ENCODE measurements at places on chromosomes 7 and 10.

- no peak for DNase-seq
These were observed 111.8 kb downstream of the JAZF1 start for GRCh38 chr7:28068811-28069216.

DNA sequence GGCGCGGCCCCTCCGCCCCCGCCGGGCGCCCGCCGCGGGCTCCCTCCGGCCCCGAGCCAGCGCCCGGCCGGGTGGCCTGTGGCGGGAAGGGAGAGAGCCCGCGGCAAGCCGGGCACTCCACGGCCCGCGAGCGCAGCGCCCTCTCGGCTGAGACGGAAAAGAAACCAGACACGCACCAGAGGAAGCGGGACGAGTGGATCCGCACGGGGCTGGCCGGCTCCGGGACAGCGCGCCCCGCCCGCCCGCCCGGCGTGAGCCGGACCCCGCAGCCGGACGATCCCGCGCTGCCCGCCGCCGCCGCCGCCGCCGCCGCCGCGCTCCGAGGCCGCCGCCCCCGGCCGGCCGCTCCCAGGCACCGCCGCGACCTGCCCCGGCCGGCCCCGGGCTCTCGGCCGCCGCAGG lies 300 bp downstream of the ARHGAP21 start:
- DNase-seq: no peak

DNA sequence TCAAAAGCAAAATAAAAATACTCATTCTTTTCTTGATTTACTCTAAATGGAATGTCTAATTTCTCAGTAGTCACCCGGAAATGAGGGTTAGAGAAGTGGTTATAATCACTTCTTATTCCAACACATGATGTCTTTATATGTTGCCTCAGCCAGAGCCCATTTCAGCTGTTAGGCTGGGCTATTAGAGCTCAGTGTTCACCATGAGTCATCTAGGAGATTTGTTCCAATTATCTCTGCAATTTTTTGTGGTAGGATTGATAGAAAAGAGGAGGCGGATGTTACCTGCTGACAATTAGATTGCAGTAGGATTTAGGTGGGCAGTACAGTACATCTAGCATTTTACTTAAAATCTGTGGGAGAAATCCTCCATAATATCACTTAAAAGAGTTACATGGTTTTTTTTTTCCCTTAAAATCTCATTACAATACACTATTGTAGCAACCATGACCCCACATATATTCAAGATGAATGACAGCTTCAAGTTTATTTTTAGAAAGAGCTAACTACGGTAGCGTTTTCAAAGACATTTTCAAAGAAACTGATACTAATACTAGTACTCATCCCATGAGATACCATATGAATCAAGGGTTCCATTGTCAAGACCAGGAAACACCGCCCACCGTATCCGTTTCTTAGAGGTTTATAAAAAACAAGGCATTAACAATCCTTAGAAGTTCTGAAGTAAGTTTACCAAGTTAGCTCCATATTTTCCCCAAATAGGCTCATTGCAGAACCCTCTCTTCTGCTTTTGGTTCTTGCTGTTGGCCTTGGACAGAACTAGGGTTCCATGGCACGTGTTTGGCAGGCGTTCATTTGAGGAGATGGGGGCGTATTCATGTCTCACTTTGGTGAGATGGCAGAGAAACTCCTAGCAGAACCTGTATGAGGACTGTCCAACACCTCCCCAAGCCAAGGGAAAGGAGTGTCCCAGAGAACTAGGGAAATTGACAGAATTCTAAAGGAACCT lies 10.4 kb downstream of the CPA2 start:
- DNase-seq: no peak

DNA sequence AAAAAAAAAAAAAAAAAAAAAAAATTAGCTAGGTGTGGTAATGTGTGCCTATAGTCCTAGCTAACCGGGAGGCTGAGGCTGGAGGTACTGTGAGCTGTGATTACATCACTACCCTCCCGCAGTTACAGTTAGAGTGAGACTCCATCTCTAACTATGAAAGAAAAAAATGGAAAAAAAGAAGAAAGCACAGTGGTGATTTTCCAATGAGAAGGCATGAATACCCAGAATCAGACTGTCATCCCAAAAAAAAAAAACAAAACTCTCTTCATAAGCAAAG lies 269.9 kb upstream of the MKLN1 start:
- DNase-seq: no peak

- DNase-seq: no peak
These were observed 289.7 kb downstream of the TCF7L2 start for GRCh38 chr10:113239566-113240350.

GRCh38 chr10:131086511-131086910 lies 225.0 kb downstream of the TCERG1L start:
- no peak for DNase-seq

DNA sequence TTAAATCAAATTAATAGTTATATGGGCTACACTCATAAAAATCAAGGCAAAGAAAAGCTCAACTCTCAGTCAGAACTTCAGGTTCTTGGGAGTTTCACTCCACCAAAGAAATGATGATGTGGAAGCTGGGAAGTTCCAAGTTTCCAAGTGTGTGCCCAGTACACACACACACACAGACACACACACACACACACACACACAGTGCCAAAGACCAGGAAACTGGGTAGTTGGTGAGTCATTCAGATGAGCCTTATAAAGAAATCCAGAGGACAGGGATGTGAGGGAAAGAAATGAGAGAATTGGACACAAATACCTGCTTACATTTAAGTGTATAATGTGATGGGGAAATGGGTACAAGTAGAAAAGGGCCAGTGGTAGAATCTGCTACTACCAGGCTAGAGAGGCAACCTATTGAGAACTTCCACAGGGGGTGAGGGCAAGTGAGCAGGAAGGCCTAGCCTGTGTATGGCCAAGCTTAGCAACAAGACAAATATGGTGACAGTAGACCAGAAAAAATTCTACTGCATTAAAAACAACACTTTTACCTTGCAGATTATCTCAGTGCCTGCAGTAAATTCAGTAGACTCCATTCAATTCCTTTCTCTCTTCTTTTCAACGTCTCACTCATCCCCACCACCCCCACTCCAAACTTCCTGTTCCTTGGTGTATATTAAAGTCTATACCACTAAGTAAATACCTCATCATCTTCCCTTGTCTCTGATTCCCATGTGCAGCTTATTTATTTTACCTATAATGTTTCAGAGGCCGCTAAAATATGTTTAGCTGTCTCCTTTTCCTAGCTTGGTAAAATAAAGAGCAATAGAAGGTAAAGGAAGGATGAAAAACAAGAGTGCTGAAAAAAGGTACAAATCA lies 95.0 kb downstream of the CABCOCO1 start:
- no peak for DNase-seq

DNA sequence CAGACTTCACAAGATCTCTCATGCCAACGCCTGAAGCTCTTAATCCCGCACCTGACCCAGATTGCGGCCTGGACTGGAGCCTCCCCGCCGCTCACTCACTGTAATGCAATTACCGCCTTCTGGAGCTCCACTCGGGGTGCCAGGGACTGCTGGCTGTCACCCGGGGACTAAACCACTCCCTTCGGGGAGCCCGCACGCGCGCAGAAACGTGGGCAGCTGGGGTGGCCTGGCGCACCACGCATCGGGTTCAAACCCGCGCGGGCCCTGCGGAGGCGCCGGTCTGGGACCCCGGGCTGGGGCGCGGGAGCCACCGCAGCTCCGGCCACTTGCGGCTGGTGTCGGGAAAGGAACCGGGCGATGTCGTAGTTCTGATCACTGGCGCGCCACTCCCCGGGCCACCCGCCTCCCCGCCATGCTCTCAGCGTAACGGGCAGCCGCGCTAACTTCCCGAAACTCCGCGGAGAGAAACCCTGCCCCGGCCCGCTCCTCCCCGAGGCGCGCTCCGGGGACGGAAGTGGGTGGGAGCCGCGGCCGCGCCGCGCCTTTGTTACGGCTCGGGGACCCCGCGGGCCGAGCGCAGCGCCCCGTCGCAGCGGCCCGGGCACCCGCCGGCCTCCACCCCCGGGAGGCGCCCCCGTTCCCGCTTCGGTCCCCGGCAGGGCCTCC lies 100.3 kb upstream of the SVIL start:
- DNase-seq: peak; percentile 91

DNA sequence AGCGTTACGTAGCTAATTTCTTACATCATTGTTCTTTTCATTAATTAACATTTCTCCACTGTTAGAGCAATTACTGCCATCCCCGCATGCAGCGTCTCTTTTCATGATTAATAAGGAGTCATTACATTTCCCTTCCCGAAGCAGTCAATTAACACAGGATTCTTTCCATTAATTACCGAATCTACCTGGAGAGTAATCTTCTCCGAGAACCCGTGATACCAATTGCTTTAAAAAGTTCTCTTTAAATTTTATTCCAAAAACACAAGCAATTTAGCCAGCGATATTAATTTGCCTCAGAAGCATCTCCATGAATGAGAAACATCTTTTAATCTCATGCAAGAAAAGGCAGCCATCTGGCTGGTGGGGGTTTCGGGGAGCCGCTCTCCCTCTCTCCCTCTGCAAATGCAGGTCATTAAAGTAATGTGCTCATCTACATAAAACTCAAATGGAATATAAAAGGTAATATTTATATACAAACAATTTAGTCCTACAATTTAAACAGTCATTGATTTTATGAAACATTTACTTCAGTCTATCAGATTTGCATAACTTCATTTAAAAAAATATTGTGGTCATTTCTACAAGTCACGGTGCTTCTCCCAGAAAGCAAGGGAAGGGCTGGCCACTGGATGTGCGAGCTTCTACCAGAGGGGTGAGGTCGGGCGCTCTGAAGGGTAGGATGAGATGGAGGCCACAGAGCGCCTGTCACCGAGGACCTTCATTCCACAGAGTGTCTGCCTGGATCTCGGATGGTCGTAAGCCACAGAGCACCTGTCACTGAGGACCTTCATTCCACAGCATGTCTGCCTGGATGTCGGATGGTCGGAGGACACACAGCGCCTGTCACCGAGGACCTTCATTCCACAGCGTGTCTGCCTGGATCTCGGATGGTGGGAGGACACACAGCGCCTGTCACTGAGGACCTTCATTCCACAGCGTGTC lies 145.0 kb downstream of the WDR37 start:
- no peak for DNase-seq

GRCh38 chr7:87816389-87816788 lies 59.8 kb downstream of the SLC25A40 start:
- no peak for DNase-seq

- DNase-seq: no peak
These were observed 40.4 kb downstream of the CNNM1 start for GRCh38 chr10:99369551-99369950.

- no peak for DNase-seq
These were observed 49.5 kb upstream of the DNAAF5 start for GRCh38 chr7:676972-677385.

DNA sequence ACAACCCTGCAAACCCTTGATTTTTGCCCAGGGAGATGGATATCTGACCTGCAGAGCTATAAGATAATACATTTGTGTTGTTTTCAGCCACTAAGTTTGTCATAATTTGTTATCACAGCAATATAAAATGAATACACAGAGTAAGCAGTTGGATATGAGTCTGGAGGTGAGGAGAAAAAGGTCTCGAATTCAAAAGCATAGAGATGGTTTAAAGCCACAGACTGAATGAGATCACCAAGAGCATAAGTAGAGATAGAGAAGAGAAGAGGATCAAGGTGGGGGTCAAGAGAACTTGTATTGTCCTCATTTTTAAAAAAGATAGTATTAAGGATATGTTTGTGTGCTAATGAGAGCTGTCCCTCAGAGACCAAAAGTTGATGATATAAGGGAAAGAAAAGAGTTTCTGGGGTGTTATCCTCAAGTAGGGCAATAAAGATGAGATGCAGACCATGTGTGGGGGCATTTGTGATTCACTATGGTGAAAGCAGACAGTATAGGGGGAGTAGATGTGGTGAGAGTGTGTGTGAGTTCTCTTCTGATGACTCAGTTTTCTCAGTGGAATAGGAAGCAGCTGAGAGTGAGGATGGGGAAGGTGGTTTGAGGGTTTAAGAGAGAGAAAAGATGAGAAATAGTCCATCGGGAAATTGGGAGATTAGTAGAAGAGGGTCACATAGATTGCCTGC lies 25.8 kb upstream of the PCGF5 start:
- DNase-seq: no peak

- DNase-seq: no peak
These were observed 122.7 kb upstream of the PDSS1 start for GRCh38 chr10:26574783-26575182.

GRCh38 chr7:151940048-151940811 lies 16.0 kb upstream of the GALNTL5 start:
- DNase-seq: no peak

GRCh38 chr10:103479135-103479534 lies at the start of gene CALHM3:
TSS of gene CALHM3 (minus strand) at chr10:103479240. CDS start at chr10:103479032, 208 bp downstream.
- no peak for DNase-seq

GRCh38 chr10:24884793-24885192 lies 67.6 kb downstream of the PRTFDC1 start:
- no peak for DNase-seq

Measured in Right ventricle myocardium inferior (tissue), 1 donor.